ENCODE measurements at places on chromosomes 6 and 20. TPM values are rescaled to one million over a fixed set of nuclear protein-coding genes. Genes with fewer than 3 reads are reported as not detected.

GRCh38 chr6:139204978-139205377 lies 70.1 kb downstream of the HECA start:
- H3K4me1 ChIP-seq: no peaks in the 10 kb centered on the region
- H3K27ac ChIP-seq: no peak overlapping the region
- no peaks in the 10 kb centered on the region for H3K36me3 ChIP-seq
- no peak for DNase-seq
- no peaks in the 10 kb centered on the region for H3K27me3 ChIP-seq

- H3K27ac ChIP-seq: no peak overlapping the region
- H3K4me3 ChIP-seq: no peak overlapping the region
- DNase-seq: peak; percentile 45
- no peaks in the 10 kb centered on the region for H3K27me3 ChIP-seq
- peaks cover 6% of the 10 kb centered on the region for H3K4me1 ChIP-seq
Measured at GRCh38 chr6:25202504-25202903, 76.7 kb upstream of the CARMIL1 start.

The DYNLRB1 gene
- total RNA-seq: 153 TPM

DNA sequence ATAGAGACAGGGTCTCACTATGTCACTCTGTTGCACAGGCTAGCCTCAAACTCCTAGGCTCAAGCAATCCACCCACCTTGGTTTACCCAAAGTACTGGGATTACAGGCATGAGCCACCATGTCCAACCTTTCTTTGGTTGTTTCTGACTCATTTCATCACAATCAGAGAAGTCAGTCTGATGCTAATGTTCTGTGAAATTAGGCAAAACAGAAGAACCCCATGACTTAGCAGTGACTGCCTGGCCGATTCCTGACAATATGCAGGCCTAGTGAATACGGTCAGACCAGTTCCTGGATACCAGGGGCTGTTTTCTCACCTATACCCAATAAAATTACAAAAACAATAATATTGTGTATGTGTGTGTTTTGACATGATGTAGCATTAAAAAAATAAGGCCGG lies 58.8 kb upstream of the BTN3A2 start:
- no peaks in the 10 kb centered on the region for H3K27me3 ChIP-seq
- H3K36me3 ChIP-seq: no peaks in the 10 kb centered on the region
- H3K4me3 ChIP-seq: no peak overlapping the region
- no peak for DNase-seq
- H3K27ac ChIP-seq: no peak overlapping the region

Data from PC-3 (cell line).